ENCODE measurements at places on chromosomes 12 and 14. TPM values are rescaled to one million over a fixed set of nuclear protein-coding genes. Genes with fewer than 3 reads are reported as not detected.

Gene SART3
- 28.9 TPM for polyA plus RNA-seq

Gene DACT1
- 4.2 TPM for polyA plus RNA-seq

Gene TAS2R20
- 0.33 TPM for polyA plus RNA-seq

Gene PPP1R1A
- not detected for polyA plus RNA-seq

Gene GMPR2
- 149 TPM for polyA plus RNA-seq

Gene ADCY4
- polyA plus RNA-seq = 0.08 TPM

Gene DHRS2
- polyA plus RNA-seq = 1.2 TPM

Gene RPL10L
- polyA plus RNA-seq = not detected

Gene OR6C2
- polyA plus RNA-seq = not detected

Gene CD27
- not detected for polyA plus RNA-seq

Gene TAS2R43
- polyA plus RNA-seq = not detected

- DNase-seq = no peak
These were observed 86.5 kb downstream of the TBX5 start for GRCh38 chr12:114319422-114319821.

GRCh38 chr14:80560800-80561657 is 349.7 kb upstream of the DIO2 start:
- no peak for DNase-seq

DNA sequence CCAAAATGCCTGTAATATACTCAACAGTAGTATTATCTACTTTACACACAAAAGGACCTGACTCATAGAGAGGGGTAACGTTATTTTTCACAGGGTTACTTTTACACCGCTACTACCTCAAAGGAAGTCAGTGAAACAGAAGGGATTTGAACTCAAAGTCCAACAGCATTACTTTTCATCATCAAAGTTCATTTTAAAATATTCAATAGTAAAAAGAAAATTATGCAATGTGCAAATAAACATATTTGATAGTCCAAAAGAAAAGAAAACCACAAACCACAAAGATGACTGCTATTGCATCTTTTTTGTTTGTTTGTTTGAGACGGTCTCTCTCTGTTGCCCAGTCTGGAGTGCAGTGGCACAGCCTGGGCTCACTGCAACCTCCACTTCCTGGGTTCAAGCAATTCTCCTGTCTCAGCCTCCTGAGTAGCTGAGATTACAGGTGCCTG is 15.5 kb downstream of the KIF21A start:
- DNase-seq = no peak

DNA sequence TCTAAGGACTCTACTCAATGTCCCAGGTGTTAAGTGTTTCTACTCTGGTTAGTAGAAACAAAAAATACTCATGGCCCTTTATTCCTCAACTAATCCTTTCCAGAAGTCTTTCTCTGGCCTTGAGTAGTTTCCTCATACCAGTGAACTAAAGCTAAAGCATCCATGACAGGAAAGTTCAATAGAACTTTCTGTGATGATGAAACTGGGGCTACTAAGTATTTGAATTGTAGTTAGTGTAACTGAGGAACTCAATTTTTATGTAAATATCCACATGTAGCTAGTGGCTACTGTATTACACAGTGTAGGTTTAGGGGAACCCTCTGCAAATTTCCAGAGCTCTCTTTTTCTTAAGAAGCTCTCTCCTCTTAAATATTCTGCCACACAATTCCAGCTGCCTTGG is 63.7 kb downstream of the R3HDM2 start:
- DNase-seq = no peak

DNA sequence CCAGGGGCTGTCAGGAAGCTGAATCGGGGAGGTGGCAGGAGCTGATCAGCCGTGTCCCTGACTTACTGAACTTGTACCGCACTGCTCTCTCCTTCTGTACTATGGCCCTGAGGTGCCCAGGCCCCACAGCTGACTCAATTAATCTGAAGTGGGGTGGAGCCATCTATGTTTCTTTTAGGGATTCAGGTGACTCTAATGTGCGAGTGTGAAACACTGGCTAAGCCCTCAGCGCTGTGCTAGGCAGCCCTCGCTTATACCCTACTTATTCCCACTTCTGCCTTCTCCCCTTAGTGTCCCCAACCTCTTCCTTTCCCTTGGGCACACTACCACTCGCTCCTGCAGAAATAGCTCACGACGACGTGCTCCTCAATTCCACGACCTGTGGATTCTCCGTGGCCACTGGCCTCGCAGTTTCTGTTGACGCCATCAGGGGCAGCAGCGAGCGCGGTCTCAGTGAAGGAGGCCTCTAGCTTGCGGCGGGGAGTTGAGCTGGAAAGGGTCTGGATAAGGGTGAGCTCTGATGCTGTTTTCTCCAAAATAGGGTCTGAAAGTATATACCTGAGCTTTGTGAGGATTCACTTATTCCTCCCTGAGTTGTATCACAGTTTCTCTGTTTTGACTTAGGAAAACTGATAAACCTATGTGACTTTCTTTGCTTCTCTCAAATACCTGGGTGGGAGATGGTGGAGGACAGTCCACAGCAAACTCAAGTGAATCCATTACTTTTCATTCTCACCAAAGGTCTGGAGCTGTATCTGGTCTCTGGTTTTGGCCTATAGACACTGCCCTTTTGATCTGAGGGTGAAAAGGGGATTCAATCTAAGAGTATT is 167.6 kb downstream of the SLC41A2 start:
- peak; percentile 50 for DNase-seq

- DNase-seq = no peak
These were observed 470.6 kb downstream of the EGLN3 start for GRCh38 chr14:33480071-33480886.

DNA sequence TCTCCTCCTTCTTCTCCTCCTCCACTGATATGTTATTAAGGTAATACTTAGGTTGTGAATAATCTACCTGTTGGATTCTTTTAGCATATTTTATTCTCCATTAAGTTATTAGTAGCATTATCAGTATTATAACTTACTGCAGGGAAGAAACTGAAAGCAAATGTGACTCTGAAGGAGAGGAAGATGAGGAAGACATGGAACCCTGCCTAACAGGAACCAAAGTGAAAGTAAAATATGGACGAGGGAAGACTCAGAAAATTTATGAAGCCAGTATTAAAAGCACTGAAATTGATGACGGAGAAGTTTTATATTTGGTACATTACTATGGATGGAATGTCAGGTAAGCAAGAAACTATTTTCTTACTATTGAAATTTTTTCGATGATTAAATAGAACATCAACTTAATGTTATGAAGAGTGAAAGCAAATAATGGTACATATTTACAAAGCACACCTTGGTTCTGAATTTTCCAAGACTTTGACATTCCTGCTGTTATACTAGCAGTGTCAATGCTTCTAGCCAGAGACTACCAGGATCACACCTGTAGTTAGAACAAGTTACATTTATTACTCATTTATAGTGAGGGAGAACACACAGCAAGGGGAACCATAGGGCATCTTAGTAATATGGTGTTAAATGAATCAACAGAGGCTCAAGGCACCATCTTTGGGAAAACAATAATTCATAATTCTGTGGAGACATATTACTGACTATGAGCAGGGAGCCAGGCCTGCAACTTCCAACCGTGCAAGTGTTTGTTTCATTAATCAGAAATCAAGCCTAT is 42.0 kb upstream of the TOMM20L start:
- no peak for DNase-seq

DNA sequence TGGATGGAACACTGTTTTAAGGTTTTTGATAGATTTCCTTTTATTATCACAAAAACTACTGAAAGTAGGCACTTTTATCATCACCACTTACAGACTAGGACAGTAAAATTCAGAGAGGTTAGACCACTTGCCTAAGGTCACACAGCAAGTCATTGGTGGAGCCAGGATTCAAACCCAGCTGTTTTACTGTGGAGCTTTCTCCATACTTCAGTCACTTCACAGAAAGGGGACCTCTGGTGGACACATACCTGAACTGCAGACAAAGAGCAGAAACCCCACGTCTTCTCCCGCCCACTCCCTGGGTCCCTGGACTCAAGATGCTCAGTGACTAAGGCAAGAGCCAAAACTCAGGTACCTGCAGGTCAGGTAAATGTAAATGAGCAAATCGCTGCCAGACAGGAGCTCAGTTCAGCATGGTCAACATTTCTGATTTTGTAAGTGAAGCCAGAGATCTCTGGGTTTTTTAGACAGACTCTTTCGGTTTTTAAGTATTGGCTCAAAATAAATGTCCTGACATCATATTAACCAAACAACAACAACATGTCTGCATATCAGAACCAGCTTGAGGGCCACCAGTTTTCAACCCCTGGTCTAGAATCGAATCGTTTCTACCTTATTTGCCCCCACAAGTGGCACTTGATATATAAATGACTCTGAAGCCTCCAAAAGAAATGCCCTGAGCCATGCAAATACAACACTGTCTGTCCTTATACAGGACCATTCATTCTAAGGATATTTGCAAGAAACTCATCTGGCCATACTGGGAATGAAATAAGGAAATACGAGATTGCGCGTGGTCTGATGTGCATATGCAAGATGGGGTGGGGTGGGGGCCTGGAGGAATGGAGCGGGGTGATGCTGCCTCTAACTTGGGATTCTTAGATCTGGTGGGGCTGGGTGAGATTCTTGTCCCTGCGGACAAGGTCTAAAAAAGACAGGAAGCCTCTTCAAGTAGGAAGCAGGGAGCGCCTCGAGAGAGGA is 110.9 kb downstream of the KSR2 start:
- DNase-seq = peak; percentile 71

DNA sequence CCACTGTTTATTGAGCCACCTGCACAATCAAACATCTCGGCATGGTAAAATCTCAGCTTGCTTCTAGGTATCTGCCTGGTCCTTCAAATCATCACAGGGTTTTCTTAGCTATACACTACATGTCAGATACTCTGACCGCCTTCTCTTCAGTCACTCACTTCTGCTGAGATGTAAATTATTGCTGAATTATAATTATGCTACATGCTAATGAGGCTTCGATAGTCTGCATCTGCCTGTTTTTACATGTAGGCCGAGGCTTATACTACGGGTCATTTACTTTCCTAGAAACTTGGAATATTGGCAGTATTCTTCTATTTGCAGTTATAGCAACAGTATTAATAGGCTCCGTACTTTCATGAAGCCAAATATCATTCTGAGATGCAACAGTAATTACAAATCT is 77.6 kb downstream of the SINHCAF start:
- DNase-seq = no peak

- DNase-seq = no peak
These were observed 242.5 kb downstream of the ZFP36L1 start for GRCh38 chr14:68550338-68550715.

DNA sequence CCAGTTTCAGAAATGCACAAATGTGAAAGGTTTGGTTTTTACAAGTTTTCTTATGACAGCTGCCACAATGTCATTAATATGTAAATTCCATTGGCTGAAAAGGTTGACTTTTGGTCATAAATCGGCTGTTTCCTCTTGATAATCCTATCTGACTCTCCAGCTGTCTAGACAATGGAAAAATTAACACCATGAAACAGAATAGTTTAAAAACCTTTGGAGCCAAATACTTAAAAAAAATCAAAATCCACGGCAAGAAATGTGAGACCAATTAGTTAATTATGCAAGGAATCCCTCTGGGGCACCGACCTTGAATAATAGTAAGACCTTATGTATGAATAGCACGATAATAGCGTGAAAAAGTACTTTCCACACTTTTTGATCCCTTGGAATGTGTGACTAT is 138.0 kb downstream of the ZNF664 start:
- DNase-seq = no peak

DNA sequence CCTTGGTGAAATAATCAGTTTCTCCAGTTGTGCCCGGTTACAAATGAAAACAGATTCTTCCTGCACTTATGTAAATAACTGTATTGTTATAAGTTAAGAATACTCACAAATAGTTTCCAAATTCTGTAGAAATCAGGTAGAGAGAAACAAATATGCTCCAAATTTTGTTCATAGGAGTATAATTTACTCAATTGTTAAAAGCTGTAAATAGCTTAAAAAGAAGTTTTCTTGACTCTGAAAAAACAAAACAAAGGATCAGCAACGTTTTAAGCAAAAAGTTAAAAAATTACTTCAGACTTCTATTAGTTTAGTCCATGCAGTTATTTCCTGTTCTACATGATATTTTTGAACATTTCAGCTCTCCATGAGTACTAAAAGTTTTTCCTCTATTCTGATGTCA is 30.0 kb upstream of the SLC38A4 start:
- DNase-seq = no peak

GRCh38 chr12:118119449-118119879 is 15.7 kb upstream of the VSIG10 start:
- no peak for DNase-seq

DNA sequence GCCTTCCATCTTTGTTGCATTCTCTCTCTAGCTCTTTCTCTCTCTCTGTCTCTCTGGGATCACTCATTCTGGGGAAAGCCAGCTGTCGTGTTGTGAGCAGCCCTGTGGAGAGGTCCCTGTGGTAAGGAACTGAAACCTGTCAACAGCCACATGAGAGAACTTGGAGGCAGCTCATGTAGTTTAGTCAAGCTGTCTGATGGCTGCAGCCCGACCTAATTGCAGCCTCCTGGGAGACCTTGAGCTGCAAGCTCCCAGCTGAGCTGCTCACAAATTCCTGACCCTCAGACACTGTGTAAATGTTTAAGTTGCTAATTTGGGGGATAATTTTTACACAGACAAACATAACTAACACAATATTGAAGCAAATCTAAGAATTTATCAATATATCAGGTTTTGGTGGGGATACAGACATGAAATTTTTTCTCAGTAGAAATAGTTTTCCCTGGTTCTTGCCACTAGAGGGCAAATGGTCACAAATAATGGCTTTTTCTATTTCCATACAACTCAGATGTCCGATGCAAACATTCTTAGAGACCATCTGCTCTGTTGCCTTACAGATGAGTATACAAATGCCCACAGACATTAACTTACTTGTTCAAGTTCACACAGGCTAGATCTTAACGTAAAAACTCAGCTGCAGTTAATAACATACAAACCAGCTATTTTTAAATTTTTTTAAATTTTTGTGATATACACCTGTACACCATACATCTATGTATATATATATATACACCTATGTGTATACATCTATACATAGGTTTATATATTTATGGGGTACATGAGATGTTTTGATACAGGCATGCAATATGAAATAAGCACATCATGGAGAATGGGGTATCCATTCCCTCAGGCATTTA is 15.5 kb upstream of the KRR1 start:
- peak; percentile 51 for DNase-seq

- no peak for DNase-seq
These were observed 1.8 kb downstream of the OAS1 start for GRCh38 chr12:112908548-112908947.

DNA sequence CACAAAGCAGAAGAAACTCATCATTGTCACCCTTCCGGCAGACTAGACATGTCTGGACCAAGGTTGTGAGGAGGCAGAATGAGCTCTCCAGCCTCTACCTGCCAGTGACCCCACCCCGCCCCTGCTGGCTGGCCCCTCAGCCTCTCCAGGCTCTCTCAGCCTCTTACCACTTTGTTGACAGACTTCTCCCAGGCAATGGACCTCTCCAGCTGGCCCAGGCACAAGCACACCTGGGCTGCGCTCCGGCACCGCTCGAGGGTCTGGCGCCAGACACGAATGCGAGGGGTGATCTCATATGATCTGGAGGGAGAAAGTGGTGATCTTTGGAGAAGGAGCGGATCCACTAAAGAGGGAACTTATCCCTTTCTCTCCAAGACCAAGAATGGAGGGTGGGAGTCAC is 30.3 kb downstream of the BAZ2A start:
- no peak for DNase-seq
